HEK293T (cell line): ENCODE measurements at places on chromosomes 3 and 15.

GRCh38 chr3:78414261-78414660 lies 1353.5 kb downstream of the ROBO1 start:
- DNase-seq = no peak

DNA sequence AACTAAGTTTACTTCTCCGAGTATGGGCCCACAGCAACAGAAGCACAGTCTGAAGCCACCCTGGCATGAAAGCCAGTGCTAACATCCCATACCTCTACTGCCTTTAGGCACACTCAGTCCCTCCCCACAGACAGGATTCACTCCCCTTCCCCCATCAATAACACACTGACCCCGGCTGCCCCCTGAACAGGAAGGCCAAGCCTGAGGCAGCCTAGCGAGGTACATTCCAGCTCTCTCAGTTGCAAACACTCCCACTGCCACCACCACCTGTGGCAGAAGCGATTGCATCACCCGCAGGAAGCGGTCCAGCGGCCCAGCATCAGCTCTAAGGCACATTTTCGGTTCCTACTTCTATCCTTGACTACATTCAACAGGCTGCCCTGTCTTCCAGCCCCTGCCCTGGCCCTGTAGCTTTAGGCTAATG lies 7.0 kb upstream of the BMF start:
- no peak for DNase-seq

DNA sequence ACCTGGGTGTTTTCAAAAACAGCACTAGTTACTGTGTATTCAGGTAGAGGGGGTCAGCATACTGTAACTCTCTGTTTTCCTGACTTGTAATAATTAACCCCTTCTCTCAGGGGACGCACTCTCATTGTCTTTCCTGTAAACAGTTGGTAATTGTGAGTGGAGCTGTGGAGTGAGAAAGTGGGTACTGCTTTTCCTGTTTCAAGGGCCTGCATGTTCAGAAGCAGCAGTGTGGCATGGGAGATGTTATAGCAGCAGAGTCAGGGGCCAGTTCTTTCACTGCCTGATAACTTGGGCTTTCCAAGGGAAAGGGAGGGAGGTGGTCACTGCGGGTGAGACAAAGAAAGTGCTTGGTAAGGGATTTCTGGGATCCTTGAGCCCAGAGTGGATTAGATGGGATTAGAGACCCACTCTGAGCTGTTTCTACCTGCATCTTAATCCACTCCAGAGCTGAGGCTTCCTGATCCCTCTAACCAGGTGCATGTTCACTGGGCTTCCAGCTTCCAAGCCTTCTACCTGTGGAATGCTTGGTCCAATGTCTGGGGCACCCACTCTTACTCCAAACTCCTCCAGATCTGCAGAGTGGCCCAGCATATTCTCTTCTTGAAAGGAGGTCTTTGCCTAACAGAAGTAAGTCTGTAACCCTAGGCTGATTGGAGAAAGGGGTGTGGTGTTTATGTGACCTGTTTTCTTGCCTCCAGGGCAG lies 105.2 kb downstream of the RPLP1 start:
- DNase-seq = no peak

DNA sequence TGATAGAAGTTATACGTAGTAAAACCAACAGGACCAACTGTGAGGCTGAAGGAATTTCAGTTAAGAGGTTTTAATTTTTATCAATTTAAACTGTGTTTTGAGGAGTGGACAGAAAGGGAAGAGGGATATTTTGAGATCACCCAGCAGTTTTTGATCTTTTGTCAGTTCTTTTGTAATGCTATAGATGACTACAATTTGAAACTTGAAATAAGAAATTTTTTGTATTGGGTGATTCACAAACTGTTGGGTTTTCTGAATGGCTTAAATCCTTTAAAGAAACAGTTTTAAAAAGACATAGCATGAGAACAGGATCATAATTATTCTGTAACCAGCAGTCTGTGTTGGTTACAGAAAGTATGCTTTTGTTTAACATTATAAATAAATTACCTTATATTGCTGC lies 67.4 kb downstream of the TCF12 start:
- no peak for DNase-seq

- DNase-seq = peak; percentile 67
Observed at GRCh38 chr3:10263646-10264363, 15.5 kb downstream of the TATDN2 start.

DNA sequence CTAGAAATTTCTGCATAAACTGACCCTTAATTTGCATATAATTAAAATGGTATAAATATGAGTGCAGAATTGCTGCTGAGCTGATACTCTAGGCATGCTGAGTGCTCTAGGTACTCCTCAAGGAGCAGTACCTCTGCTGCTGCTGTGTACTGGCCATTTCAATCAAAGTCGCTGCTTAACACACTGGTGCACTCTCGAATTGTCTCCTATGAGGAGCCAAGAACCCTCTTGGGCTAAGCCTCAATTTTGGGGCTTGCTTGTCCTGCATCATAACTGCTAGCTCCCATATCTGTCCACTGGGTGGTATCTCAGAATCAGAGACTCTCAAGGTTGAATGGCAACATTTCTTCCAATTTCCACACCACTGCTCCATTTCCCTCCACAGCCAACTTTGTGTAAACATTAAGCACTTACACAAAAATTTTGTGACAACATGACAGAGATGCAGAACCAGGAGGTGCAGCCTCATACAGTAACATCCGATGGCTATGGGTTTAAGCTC lies 82.5 kb downstream of the XXYLT1 start:
- DNase-seq = no peak

DNA sequence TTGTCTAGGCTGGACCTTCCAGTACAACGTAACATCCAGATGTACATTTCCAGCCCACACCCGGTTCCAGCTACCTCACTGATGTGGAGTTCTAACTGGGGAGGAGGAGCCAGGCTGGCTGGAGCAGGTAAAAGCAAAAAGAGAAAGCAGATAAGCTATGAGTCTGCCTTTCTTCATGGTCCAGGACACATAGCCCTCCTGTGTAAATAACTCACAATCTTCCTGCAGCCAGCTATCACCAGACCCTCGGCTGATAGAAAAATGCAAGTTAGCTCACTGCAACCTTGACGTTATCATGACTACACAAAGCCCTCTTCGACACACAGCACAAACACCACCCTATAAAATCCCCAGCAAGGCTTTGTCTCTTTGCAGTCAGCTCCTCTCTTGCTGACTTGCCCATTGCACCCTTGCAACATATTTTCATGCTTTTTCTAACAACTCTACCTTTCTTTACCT lies 20.5 kb upstream of the ELP6 start:
- no peak for DNase-seq

- peak; percentile 32 for DNase-seq
Observed at GRCh38 chr3:158794936-158795518, 6.8 kb upstream of the MFSD1 start.

DNA sequence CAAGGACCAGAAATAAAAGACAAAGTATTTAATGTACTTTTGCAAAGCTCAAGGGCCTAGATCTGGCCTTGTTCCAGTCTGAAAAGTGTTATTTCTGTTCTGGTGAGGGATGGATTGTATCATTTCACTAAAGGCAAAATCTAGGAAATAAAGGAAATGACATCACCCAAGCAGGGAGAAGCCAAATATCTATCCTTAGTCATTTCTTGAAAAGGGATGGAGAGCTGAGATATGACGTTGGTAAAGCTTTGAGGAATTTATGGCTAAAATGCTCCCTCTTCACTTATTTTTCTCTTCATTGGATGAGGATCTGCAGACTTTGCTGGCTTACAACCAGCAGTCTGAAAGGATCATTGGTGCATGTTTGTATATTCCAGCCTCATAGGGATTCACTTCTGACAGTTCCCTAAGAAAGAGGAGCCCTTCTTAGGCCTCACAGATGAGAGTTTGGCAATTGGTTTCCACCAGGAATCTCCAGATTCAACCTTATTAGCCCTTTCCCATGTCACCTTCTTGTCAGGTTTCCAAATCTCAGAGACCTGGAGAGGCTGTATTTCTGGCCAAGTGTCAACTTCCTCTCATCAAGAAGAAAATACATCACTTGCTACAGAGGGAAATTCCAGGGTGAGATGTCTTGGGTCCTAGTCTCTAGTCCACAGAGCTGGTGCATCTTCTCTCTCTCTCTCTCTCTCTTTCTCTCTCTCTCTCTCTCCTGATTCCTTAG lies 93.7 kb upstream of the BOC start:
- DNase-seq = no peak
